AML-193 (cell line): ENCODE measurements at places on chromosomes 12 and 14.

DNA sequence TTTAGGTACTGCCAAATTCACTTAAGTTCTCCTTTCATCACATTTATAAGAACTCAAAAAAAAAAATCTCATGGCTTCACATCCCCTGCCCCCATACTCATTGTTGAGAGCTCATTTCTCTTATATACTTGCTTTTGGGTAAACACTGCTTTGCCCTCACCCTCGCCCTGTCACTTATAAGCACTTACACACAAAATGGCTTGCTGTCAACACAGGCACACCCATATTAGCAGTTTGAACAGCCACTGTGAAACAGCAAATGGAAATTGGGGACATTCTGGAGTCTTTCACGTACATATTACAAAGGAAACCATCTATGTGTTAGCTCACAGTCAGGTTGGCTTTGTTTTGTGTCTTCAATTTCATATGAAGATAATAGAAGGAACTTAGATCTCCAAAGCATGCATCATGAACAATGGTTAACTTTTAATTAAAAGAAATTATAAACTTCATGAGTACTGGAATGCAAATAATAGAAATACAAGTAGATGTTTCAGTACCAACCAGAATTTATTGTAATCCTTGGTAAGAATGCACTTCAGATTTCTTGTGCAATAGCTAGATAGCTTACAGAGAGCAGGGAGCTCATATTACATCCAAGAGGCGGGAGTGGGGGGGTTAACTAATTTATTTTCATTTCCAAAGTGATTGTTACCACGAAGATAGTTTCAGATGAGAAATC is 272.2 kb downstream of the ALG10B start:
- no peak for DNase-seq

DNA sequence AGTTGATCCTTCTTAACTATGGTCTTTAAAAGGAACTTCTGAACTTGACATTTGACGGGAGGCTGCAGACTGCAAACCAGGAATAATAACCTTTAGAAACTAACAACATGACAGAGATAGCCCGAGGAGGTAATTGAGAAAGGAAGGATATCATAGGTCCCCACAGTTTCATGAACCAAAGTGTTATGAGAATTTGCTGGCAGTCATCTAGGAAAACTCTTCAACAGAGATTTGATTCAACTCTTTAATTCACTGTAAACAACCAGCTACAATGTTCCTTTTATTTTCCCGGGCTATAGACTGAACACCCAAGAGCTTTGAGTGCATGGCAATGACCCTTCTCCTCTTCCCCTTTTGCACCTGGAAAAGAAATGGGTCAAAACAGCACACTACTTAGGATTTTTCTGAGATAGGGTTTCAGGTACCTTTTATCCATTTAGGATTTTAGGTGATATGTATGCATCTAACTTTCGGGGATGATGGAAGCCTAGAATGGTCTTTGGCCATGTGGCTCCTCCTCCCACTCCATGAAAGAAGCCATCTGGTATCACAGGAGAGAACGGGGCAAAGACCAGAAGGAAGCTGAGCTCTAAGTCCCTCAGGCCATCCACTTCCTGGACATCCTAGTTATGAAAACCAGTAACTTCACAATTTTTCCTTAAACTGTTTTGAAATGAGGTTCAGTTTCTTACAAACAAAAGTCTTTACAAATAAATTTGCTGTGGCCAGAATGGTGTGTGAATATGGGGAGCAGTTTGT is 23.0 kb downstream of the GLT8D2 start:
- DNase-seq, result no peak

GRCh38 chr12:118053071-118053985 is 7.7 kb downstream of the WSB2 start:
- DNase-seq, result no peak

GRCh38 chr12:27142101-27142721 is 59.8 kb upstream of the C12orf71 start:
- DNase-seq, result peak; percentile 55

DNA sequence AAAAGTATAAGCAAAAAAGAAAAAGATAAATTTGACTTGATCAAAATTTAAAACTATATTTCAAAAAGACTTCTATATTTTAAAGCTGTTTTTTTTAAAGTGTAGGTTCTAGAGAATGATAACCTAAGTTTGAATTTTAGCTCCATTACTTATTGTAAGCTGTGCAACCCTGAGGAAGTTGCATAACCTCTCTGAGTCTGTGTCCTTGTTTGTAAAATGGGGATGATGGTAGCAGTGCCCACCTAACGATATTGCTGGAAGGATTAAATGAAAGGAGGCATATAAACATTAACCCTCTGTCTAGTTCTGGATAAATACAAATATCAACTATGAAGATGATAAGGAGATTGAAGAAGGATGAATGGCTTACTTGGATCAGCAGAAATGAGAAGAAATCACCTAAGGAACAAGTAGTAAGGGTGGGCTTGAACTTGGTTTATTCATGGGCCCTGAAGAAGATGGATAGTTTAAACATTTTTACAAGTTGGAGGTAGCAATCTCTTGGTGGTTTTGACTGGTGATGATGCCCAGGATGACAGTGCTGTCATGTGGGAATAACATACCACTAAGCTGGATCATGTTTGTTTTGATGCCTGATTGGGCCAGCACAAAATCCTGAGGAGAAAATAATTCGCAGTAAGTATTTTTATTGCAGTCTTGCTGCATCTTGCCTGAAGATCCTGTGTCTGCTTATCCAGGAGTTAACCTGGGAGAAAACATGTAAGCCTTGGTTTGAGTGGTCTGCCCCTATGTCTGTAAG is 35.0 kb downstream of the TXNRD1 start:
- no peak for DNase-seq

GRCh38 chr12:12007713-12008231 is 63.0 kb upstream of the BCL2L14 start:
- DNase-seq, result no peak

GRCh38 chr14:74480046-74480445 is 13.1 kb downstream of the NPC2 start:
- no peak for DNase-seq

DNA sequence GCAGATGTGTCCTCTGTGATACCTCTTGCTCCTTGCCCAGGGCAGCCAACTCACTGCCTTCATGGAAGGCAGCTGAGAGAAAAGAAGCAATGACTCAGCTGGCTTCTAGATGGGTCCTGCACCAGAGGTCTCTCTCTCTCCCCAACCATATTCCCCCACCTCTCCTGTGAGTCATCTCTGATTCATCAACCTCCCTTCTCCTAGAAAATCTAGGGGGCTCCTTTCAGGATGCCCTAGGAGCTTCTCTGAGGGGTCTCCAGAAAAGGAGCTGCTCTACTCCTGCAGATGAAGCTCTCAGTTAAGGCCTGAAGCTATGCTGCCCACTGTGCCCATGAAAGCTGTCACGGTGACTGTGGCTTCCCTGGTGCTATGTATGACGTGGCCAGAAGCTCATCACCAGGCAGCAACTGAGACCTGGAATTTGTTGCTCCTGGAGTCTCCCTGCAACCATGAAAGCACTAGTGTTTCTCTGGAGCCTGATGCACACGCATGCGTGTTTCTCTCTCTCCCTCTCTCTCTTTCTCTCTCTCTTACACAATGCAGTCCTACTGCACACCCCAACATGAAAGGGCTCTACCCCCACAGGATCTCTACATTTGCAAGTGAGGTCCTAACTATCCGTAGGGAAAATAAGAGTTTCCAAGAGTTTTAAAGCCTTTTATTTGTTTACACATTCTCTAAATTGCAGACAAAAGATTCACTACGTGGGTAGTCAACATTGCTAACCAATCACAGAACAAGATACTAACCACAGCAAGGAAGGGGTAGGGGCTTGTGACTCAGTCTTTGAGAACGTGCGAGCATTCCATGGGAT is 285.3 kb downstream of the DPF3 start:
- DNase-seq, result no peak

DNA sequence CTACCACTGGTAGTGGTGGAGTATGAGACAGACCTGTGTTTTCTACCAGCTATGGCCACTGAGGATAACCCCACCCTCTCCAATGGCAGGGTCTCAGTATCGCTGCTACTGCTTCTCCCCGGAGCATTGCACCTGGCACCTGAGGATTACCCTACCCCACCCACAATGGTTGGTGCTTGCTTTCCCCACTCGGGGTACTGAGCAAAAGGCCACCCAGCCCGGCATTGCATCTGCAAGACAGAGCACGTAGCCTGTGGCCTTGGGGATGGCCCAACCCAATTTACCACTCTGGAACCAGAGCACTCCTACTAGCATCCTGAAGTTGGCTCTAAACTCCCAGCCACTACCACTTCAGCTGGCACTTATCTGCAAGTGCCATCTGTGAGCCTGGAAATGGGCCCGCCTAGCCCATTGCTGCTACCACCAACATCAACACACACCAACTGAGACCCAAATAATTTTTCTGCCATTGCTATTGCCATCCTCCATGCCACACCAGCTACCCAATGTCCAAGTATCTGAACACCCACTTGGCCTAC is 145.7 kb downstream of the CNTN1 start:
- no peak for DNase-seq

GRCh38 chr12:52038447-52038846 is 12.8 kb upstream of the NR4A1 start:
- DNase-seq, result no peak

GRCh38 chr12:132554845-132555630 is 55.3 kb downstream of the LRCOL1 start:
- DNase-seq, result peak; percentile 15

GRCh38 chr12:44020555-44020954 is 184.7 kb downstream of the TMEM117 start:
- DNase-seq, result no peak

DNA sequence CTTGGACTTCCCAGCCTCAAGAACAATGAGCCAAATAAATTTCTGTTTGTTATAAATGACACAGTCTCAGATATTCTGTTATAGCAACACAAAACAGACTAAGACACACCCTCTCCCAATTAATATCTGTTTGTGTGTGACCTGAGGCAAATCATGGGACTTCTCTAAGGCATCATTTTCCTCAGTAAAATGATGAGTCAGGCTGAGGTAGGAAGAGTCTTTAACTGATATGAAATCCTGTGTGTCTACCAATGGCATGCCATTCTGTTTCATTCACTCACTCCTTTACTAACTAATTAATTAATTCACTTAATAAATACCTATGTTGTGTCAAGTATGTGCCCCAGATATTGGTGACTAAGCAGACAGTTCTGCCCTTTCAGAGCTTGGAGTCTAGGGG is 258.4 kb upstream of the CRY1 start:
- DNase-seq, result no peak

- DNase-seq, result peak; percentile 76
Observed at GRCh38 chr12:47903927-47904712, 674 bp downstream of the VDR start.

DNA sequence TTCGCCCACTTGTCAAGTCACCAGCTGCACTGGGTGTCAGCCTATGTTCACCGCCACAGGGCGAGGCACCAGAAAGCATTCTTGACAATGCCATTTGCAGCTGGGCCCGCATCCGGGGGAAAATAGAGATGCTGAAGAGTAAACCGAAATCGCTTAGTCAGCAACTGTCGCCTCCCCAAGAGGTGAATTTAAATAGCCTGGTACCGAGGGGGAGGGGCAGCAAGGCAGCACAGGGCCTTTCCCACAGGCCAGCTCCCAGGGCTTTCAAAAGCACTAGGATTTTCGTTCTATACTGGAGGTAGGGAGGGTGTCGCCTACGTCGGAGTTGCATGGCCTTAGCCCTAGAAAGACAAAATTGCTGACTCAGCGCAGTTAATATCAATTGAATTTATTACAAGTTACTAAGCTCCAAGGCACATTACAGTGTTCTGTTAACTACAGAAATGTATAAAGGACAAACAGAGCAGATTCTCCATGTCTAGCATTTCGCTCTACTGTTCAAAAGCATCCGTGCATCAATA is 4.3 kb downstream of the IRF2BPL start:
- no peak for DNase-seq

- DNase-seq, result no peak
Observed at GRCh38 chr12:91381309-91381804, 198.7 kb upstream of the DCN start.

DNA sequence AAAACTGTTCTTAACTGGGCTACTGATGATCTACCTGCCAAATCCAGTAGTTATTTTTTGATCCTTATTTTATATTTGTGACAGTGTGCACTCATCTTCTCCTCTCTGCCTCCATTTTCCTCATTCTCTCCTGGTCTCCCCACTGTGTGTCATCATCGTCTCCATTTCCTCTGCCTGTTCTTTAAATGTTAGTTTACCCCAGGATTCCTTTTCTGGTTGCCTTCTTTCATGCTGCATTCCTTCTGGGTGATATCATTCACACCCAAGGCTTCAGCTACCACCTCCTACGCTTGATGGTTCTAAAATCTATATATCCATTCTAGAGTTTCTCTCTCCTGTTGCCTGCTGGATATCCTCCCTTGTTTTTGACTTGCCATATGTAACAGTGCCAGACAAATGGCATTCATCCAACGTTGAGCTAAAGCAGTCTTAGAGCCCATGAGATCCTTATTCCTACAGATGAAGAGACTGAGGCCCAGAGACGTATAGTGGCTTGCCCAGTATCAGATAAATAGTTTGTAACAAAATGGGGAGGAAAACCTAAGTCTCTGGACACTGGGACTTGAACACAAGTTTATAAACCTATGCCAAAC is 109.5 kb downstream of the DIP2B start:
- no peak for DNase-seq

GRCh38 chr14:90815822-90816662 is at the start of gene TTC7B:
TSS of gene TTC7B (minus strand) at chr14:90816430. CDS start at chr14:90816295, 135 bp downstream.
- DNase-seq, result peak; percentile 13

DNA sequence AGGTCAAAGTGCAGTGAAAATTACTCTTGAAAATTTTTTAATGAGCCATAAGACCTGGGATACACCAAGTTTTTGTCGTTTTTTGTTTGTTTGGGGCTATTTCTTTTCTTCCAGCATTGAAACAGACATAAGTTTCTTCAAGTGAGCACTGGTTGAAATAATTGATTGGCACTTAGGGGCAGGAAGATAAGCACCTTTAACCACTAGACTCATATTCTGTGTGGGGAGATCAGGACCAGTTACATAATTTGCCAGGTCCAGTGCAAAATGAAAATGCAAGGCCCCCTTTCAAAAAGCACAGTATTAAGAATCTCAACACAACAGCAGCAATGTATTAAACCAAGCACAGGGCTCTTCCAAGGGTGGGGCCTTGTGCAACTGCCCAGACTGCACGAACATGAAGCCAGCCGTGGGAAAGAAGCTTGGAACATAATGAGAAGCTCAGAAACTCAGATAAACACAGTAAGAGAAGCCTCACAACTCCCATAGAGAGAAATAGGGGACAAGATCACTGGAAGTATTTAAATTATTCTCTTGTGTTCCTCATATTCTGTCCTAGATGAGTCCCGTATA is 3.2 kb upstream of the TCP11L2 start:
- no peak for DNase-seq

- no peak for DNase-seq
Observed at GRCh38 chr12:133120385-133121191, 9.5 kb downstream of the ZNF891 start.

- no peak for DNase-seq
Observed at GRCh38 chr12:11902525-11902875, 168.2 kb upstream of the BCL2L14 start.

GRCh38 chr12:13941258-13942249 is 39.8 kb downstream of the GRIN2B start:
- DNase-seq, result peak; percentile 33
